Stomach (tissue), 19 donors: ENCODE measurements at places on chromosomes 4 and X. TPM values are rescaled to one million over a fixed set of nuclear protein-coding genes. Genes with fewer than 3 reads are reported as not detected.

DNA sequence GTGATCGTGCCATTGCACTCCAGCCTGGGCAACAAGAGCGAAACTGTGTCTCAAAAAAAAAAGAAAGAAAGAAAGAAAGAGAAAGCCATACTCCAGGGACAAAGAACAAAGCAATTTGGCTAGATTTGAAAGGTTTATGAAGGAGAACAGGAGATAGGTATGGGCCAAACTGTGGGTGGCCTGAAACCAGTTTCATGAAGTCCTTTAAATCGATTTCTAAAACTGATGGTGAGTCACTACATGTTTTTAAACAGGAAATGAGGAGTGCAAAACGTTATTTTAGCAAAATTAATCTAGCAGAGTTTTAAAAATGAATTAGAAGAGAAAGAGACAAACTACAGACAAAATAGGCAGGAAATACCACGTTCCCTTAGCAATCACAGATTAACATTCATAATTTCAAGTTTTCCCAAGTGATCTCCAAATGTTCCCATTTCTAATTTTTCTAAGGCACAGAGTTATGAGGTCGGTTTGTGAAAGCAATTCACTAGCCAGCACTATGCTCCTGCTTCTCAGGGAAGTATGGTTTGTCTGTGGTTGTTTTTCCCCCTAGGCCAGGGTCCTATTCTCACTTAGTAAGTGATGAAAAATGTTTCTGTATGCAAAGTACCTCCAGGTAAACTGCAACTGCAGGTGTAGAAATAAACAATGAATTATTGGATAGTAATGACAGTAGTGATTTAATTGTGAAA lies 190.6 kb downstream of the PPP3CA start:
- no peak for DNase-seq

The CAPN6 gene
- total RNA-seq = not detected

GRCh38 chr4:22301253-22301652 lies 214.6 kb downstream of the ADGRA3 start:
- DNase-seq = no peak

- DNase-seq = no peak
Measured at GRCh38 chrX:16931371-16931770, 15.1 kb upstream of the REPS2 start.

DNA sequence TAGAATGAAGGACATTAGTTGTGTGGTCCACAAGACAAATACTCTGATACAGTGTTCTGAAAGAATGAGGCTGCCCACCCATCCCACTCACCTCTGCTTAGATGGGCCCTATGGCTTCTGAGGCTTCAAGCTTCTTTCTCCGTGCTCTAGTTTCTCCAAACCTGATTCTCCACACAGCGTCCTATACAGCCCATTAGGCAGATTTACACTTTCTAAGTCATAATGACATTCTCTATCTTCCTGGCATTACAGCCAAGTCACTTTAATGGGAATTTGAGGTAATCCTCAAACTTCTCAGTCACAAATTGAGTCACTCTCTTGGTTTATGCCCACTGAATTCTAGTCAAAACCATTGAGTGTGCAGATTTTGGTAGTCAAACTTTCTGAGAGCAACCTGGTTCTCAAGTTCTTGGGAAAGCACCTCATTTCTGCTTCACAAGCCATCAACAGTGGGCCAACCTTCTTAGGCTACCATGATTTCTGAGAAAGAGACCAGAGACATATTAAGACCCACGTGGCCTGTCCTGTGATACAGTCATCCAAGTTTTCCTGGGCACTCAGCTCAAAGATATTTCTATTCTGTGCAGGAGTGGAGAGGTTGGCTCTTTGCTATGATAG lies 6.2 kb upstream of the SETD7 start:
- no peak for DNase-seq

DNA sequence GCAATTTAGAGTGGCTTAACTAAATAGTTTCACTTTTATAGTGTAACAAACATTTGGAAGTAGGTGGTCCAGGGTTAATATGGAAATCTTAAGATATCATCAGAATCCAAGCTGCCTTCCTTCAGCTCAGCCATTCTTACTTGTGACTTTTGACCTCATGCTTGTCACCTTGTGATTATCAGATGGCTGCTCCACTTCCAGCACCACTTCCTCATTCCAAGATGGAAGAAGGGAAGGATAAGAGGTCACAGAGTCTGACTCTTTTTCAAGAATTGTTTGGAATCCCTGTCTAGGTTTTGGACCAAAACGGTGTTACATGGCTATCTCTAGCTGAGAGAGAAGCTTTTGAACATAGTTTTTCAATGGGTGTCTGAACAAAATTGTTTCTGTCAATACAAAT lies 39.9 kb downstream of the MTTP start:
- no peak for DNase-seq

DNA sequence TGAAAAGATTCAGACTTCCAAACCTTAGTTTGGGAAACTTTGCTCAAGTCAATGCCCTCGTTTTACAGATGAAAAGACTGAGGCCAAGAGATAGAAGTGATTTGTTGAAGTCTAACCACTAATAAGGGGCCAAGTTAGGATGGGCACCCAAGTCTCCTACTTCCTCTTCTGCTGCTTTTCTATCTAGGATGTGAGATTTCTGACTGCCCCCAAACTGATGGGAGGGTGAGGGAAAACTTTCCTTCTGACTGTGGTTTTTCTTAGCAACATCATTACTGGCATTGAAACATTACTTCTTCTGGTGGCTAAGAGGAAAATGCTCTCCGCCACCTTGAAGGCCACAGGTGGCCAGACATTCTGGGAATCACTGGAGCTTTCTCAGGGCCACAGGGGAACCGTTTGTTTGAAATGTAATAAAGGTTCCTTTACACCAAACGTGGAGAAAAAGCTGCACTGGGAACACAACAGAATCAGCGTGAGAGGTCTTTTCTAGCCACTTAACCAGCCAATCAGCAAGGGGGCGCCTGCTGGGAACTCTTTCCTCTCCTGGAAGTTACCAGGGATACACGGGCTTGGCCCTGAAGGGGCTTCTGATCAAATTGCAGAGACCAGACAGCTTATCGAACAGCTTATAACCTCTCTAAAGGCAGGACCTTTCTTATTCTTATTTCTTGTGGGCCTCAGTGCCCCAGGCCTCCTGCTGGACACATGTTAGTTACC lies 115.9 kb upstream of the TEX13D start:
- no peak for DNase-seq

The CLDN2 gene
- not detected for total RNA-seq

The KLHL15 gene
- total RNA-seq = 6.2 TPM

The CCDC149 gene
- total RNA-seq = 70.6 TPM

The IL15 gene
- 1.7 TPM for total RNA-seq

DNA sequence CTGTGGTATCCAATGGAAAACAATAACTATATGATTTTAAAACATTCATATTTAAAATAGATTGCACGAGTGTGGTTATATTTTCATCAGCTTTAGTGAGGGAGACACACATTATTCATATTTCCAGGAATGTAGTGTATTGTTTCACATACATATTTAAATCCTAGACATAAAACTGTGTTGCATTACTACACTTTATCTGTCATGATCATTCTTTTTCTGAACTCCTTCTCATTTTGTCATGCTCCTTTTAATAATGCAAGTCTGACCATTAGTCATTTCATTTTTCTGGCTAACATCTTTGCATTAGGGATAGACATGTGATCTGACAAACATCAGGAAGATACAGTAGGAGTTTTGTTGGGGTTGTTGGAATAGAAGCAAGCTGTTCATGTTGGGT lies 1382.7 kb downstream of the PCDH7 start:
- no peak for DNase-seq

The OTC gene
- not detected for total RNA-seq

DNA sequence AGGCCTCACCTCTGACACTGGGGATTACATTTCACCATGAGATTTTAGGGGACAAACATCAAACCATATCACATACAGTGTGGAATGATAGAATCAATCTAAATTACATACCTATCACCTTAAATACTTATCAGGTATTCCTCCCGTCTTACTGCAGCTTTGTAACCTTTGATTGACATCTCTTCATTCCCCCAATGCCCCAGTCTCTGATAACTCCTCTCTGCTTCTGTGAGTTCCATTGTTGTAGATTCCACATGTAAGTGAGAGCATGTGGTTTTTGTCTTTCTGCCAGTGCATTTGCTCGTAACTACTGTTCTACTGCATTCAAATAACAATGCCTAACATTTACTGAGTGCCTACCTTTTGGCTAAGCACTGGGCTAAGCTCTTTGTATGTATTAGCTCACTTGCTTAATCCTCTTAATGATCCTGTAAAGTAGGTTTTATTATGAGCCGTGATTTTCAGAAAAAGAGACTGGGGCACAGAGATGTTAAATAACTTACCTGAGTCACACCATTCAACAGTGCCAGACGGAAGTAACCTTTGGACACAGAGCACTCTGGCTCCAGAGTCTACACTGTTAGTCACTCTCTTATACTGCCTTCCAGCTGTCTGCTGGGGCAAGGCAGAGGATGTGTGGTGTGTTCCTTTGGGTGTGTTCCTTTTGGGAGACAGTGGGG lies 63.7 kb upstream of the ESX1 start:
- DNase-seq = peak; percentile 66
